ENCODE measurements at places on chromosomes 16 and 17.
A peak's percentile ranks its signal among the peaks of the same experiment; 100 is the strongest.

- DNase-seq: no peak
Observed at GRCh38 chr17:21199856-21200255, 14.1 kb downstream of the TMEM11 start.

- no peak for DNase-seq
Observed at GRCh38 chr16:81933361-81933760, 77.9 kb downstream of the SDR42E1 start.

DNA sequence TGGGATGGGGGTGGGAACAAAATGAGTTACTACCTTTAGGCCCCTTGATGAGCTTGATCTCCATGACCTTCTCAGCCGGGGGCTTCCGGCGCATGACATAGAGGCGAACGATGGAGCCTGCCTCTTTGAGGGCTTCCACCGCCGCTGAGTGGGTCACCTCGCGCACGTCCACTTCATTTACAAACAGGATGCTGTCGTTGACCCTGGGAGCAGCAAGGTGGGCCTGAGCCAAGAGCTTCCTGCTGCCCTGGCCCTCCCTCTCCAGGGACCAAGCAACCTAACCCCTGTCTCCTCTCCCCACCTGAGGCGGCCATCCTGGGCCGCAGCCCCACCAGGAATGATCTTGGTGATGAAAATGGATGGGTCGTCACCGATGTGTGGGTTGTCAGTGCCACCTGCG lies 16.2 kb downstream of the DLG4 start:
- no peak for DNase-seq

GRCh38 chr16:84827131-84827574 lies 7.4 kb downstream of the CRISPLD2 start:
- DNase-seq: no peak

DNA sequence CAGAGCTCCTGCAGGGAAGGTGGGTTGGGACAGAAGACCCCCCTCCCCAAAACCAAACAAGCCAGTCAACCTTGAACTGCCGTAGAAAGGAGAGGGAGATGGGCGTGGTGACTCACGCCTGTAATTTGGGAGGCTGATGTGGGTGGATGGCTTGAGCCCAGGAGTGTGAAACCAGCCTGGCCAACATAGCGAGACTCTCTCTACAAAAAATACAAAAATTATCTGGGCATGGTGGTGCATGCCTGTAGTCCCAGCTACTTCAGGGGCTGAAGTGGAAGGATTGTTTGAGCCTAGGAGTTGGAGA lies 42.1 kb downstream of the NT5M start:
- DNase-seq: no peak

DNA sequence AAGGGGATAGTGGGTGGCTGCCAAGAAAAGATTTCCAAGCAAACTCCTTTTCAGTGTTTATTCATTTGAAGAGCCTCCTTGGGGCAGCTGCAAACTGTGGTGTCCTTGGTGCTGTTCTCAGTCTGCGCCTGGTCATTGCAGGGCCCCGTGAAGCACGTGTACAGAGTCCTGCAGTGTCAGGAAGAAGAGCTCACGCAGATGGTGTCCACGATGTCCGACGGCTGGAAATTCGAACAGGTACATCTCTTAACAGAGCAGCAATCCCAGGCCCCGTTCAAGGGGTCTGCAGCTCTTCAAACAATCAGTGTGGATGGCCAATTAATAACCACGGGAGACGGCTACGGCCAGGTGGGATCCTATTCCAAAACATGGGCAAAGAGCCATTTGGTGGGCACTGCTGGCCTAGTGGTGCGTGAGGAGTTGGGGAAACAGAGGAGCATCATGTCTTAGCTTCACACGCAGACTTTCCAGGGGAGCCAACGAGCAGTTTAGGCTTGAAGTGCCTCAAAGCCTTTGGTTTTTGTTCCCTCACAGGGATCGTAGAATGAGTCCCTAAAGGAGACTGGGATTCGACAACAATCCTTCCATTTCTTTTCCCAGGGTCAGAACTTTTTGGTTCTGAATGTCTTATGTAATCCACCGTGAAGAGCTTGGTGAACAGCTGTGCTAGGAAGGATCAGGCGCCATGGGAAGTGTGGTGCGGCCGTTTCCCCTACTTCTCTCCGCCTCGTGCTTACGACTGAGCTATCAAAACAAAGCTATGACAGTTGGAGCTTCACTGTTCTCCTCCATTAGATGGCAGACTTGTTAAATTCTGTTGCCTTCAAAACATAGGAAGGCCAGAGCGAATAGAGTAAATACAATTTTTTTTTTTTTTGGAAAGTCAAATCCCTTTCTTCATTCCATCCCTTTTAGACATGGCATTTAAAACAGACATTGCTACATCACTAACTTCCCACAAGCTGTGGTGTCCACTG lies 12.6 kb downstream of the KCTD2 start:
- DNase-seq: no peak

- no peak for DNase-seq
Observed at GRCh38 chr17:28901866-28902818, 737 bp downstream of the DHRS13 start.

GRCh38 chr16:22635801-22636200 lies 125.1 kb downstream of the NPIPB5 start:
- no peak for DNase-seq

- no peak for DNase-seq
Observed at GRCh38 chr17:55727920-55728319, 5.3 kb upstream of the TMEM100 start.

- no peak for DNase-seq
Observed at GRCh38 chr17:50201276-50201854, at the start of gene COL1A1. Gene COL1A1, minus strand, starts transcription at chr17:50201631. Its CDS starts 118 bp downstream, at chr17:50201513.

- DNase-seq: no peak
Observed at GRCh38 chr17:16417399-16417798, 2.0 kb downstream of the TRPV2 start.

GRCh38 chr16:1942047-1942809 lies 771 bp downstream of the MSRB1 start:
- DNase-seq: no peak

DNA sequence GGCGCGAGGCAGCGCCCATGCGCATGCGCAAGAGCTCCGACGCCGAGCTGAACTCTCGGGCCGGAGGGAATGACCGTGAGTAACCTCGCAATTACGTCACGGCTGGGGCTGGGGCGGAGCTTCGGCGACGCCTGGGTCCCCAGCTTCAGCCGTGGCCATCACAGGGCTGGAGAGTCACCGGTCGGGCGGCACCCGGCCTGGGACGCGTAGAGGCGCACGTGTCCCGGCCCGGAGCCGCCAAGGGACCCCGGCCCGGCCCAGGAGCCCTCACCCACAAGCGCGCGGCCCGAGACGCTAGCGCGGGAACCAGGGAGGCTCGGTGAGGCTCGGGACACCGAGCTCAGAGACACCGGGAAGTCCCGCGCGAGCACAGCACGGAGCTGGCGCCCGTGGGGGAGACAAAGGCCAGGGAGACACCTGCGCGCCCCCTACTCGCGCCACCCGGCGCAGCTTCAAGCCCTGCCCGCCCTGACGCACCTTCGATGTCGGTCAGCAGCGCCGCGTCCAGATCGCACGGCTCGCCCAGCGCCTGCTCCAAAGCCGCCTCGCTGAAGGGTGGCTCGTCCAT lies 452 bp downstream of the SREBF1 start:
- DNase-seq: peak; percentile 92

GRCh38 chr17:80478487-80479245 lies 2.3 kb upstream of the NPTX1 start:
- no peak for DNase-seq

DNA sequence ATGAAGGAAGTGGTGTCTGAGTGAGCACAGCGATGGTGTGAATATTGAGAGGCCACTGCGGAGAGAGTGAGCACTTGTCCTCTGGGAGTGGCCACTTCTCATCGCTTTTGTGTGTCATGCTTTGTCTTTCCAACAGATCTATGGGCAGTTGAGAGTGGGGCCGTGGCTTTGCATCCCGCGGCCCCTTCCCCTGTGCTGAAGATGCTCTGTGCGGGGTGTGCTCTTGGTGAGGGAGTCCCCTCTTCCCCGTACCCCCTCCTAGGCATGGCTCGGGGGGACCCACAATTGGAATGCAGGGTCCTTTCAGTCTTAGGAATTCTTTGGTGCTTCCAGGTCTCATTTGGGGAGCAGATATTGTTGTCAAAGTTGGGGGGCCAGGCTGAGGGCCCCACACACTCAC lies 197.3 kb upstream of the WSCD1 start:
- no peak for DNase-seq

DNA sequence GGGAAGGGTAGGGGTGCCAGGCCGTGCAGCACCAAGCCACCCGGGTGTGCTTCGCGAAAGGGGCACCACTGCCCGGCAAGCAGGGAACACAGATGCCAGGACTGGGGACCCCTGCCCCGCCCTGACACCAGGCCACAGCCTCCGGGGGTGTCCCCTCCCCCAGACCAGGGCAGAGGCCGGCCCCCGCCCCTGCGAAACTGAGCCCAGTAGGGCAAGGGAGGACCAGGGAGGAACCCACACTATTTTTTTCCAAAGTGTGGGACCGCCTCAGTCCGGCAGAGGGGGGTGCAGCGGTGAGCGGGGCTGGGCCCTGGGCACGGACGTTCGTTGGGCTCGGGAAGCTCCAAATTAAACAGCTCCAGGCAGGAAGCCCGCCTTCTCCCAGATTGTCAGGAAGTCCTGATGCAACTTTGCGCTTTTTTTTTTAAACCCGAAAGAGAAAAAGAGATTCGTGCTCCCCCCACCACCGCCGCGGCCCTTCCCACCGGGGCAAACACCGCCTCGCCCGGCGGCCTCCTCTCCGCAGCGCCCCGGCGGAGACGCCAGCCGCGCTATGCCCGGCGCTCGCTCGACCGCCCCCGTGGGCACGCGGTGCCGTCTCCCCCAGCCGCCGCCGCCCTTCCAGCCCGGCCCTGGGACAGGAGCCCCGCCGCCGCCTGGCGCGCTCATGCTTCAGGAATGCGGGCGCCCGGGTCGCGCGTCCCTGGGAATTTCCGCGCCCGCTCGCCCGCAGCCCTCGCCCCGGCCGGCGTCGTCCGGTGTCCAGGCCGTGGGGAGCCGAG lies 755 bp downstream of the PIEZO1 start:
- peak; percentile 46 for DNase-seq

DNA sequence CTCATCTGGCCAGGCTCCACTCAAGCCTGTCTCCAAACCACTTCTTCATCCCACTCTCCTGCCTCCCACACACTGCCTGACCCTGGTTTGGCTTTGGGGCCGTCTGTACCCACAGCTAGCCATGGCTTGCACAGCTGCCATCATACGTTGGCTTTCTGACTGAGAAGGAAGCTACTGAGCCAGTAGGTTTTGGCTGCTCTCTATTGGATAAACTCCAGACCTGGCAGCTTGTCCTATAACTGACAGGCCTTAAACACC lies 3.9 kb downstream of the MIF4GD start:
- no peak for DNase-seq

DNA sequence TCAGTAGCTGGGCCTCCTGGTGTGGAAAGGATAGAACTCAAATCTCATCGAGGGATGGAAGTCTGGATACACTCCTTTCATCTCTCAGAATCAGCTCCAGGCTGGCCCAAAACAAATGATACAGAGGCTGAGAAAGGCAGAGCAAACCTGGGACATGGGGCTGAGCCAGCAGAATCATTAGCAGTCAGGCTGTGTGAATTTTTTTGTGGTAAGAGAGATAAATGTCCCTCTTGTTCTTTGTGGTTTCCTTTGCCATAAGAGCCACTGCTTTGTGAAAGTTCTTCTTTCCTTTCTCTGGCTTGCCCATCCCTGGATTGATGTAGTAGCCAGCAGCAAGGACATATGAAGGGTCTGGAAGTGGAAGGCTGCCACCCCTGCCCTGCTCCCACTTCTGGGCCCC lies 146.2 kb downstream of the CDH13 start:
- DNase-seq: no peak

DNA sequence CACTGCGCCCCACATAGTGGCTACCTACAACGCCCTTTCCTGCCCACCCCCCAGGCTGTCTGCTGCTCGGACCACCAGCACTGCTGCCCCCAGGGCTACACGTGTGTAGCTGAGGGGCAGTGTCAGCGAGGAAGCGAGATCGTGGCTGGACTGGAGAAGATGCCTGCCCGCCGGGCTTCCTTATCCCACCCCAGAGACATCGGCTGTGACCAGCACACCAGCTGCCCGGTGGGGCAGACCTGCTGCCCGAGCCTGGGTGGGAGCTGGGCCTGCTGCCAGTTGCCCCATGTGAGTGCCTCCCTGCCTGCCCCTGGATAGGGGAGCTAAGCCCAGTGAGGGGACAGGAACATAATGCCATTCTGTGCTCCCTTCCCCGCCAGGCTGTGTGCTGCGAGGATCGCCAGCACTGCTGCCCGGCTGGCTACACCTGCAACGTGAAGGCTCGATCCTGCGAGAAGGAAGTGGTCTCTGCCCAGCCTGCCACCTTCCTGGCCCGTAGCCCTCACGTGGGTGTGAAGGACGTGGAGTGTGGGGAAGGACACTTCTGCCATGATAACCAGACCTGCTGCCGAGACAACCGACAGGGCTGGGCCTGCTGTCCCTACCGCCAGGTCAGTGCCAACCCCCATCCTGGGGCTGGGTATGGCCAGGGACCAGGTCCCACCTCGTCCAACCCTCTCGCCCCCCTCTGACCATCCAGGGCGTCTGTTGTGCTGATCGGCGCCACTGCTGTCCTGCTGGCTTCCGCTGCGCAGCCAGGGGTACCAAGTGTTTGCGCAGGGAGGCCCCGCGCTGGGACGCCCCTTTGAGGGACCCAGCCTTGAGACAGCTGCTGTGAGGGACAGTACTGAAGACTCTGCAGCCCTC lies 7.1 kb downstream of the GRN start:
- no peak for DNase-seq

GRCh38 chr17:44438636-44439035 lies 49.2 kb upstream of the ITGA2B start:
- DNase-seq: no peak

DNA sequence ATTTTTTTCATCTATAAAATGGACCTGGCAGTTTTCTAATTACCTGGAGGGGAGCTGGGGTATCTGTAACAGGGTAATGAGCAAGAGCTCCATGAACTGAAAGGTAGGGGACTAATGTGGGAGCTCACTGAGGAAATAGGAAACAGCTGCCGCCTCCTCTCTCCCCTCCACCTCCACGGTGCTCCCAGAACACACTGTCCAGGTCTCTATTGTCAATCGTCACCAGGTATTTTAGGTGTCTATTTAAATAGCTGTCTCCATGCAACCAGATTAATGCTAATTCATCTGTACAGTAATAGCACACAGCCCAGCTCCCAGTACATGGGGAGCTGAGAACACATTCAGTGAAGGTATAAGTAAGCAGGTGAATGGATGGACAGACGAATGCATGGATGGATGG lies 233.3 kb downstream of the GRIN2A start:
- no peak for DNase-seq

- DNase-seq: no peak
Observed at GRCh38 chr17:30236766-30237165, 1.3 kb upstream of the SLC6A4 start.

DNA sequence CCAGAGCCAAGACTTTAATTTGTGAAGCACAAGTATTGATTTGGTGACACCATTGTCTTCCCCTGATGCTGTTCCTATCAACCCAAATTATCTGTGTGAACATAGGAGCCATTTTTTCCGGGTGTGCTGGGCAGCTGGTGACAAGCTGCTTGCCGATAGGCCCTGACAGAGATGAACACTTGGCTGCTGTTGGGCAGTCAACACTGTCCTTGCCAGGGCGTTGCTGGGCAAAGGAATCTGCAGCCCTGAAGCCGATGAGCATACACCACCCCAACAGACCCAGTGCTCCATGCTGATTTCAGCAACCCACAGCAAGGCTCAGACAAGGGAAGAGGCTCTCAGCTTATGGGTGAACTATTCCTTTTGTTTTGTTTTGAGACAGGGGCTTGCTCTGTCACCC lies 105.4 kb downstream of the YPEL2 start:
- no peak for DNase-seq

GRCh38 chr16:50591800-50592771 lies 43.9 kb downstream of the NKD1 start:
- no peak for DNase-seq
